ENCODE measurements at places on chromosomes 6 and 20. TPM values are rescaled to one million over a fixed set of nuclear protein-coding genes. Genes with fewer than 3 reads are reported as not detected.

HLA-DMB gene
- total RNA-seq = 37.3 TPM

DNA sequence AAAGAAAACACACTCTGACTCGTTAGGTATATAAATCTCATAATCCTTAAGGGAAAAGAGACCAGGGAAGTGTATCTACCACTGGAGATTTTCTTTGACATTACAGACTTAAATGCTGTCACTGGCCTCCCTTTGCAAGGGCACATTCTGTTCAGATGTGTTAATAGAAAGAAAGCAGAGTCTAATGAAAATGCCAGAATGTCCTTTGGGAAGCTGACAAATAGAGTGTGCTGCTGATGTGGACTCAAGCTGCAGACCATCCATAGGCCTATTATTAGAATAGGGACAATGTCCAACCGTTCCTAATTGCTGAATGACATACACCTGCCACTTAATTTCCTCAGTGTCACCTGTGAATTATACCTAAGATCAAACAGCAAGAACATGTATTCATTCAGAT, 41.2 kb downstream of the SLC35D3 start:
- no peak overlapping the region for H3K4me3 ChIP-seq
- DNase-seq = no peak
- no peaks in the 10 kb centered on the region for H3K36me3 ChIP-seq
- no peak overlapping the region for H3K27ac ChIP-seq

DNA sequence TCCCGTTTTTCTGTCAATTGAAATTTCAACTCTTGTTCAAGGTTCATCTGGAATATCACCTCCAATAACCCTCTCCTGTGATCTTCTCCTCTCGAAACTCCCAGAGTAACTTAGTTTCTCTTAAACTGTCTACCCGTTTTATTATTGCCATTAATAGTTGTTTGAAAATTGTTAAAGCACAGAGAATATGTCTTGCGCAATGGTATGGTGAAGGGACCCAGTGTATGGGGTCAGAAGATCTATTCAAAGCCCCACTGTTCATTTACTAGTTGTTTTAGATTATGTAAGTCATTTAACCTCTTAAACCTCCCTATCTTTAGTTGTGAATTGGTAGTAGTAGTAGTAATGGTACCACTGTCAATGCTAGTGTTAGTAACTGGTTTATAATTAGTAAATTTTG, 6.2 kb upstream of the TAB2 start:
- H3K4me1 ChIP-seq = no peaks in the 10 kb centered on the region
- peaks cover 6% of the 10 kb centered on the region for H3K27me3 ChIP-seq
- no peaks in the 10 kb centered on the region for H3K36me3 ChIP-seq
- no peak overlapping the region for H3K4me3 ChIP-seq

DNA sequence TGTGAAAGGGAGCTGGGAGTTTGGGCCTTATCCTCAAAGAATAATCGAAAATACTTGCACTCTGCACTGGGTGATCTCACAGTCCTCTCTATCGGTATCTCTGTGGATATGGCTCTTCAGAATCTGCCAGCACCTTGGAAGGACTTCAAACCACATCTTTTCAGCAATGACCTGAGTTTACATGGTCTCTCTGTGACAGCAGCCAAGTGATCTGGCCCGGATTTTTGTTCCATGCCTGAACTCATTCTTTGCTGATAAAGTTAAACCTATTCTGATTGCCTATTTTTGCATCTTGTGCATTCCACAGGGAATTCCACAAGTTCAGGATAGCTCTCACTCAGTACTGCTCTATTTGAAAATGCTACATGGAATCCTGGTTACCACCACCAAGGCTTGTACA, 98.9 kb downstream of the HDGFL1 start:
- no peaks in the 10 kb centered on the region for H3K36me3 ChIP-seq
- no peak overlapping the region for H3K4me3 ChIP-seq
- no peak overlapping the region for H3K27ac ChIP-seq
- DNase-seq = no peak
- H3K4me1 ChIP-seq = no peaks in the 10 kb centered on the region

MAS1 gene
- total RNA-seq = not detected

DNA sequence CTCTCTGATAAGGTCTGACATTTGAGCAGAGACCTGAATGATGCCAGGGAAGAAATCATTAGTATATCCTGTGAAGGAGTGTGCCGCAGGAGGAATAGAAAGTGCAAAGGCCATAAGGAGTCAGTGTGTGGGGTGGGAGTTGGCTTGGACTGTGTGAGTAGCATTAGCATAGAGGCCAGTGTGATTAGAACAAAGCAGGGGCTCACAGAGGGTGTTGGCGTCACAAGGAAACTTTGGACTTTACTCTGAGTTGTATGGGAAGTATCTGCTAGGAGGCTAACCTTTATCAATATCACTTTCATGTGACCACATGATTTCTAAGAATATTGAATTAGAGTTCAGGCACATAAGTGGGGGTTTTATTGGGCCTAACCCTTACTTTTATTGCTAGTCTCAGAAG, 12.1 kb downstream of the TMEM200A start:
- no peaks in the 10 kb centered on the region for H3K27me3 ChIP-seq
- H3K4me1 ChIP-seq = no peaks in the 10 kb centered on the region
- no peak overlapping the region for H3K27ac ChIP-seq

TXLNB gene
- 4.1 TPM for total RNA-seq

Data from adrenal gland (tissue), 19 donors.